NCI-H82 (cell line): ENCODE measurements at places on chromosomes 3 and 15.

GRCh38 chr15:59424616-59425015, 13.4 kb upstream of the FAM81A start:
- DNase-seq, result no peak

- DNase-seq, result no peak
Observed at GRCh38 chr15:65204236-65204930, 6.9 kb downstream of the CILP start.

DNA sequence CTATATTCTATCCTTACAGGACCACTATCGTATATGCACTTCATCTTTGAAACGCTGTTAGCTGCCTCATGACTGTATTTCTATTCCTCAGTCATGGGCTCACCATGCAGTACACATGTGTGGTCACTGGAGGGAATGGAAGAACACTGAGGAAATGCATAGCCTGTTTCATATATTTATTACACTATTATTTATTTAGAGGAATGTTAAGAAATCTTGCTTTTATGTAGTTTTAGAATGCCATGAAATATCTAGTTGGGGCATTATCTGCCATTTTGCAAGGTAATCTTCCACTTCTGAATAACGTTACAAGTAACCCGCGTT, 155.7 kb downstream of the IGF1R start:
- DNase-seq, result peak; percentile 14

GRCh38 chr3:37494216-37494615, 319.8 kb upstream of the LRRFIP2 start:
- DNase-seq, result no peak

DNA sequence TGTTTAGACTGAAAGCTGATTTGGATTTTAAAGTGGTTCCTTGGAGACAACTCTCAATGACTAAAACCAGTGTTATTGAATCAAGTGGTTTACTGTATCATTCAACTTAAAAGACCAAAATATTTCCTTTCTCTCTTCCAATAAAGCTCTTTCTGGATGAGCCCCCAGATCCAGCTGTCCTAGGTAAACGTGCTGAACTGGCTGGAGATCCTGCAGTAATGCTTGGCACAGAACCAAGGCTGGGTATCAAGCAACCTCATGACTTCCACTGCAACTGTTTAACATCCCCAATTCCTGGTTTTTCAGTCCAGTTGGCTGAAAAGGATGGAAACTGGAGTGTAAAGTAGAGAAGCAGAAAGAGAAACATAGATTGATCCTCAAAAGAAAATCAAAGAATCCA, 28.9 kb downstream of the SEC22C start:
- no peak for DNase-seq

DNA sequence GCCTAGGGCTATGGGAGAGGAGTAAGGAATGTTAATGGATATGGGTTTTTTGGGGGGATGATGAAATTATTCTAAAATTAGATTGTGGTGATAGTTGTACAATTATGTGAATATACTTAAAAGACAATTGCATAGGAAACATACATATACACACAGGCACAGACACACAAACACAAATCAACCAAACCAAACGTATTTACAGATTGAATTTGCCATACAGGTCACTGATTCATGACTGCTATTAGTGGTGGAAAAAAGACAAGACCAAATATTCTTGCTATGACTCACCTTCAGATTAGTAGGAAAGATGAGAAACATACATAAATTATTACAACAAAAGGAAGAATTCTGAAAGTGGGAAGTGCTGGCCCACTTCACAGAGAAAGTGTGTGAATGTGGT, 85.3 kb downstream of the C3orf38 start:
- DNase-seq, result no peak

DNA sequence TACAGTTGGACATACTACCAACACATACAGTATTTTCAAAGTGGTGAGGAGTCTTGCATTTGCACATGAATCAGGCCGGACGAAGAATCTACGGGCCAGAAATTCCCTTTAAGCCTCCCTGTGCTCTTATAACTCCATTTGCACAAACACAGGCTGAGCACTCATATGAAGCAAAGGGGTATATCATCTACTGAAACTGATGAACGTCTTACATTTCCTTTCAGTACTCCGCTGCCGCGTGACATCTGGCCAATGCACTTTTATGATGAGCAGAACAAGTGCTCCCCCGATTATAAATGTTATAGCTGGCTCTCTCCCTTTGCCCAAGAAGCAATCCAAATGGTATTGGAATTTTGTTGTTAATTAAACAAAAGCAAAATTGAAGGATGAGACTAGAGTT, 110.3 kb upstream of the ICE2 start:
- DNase-seq, result peak; percentile 57

DNA sequence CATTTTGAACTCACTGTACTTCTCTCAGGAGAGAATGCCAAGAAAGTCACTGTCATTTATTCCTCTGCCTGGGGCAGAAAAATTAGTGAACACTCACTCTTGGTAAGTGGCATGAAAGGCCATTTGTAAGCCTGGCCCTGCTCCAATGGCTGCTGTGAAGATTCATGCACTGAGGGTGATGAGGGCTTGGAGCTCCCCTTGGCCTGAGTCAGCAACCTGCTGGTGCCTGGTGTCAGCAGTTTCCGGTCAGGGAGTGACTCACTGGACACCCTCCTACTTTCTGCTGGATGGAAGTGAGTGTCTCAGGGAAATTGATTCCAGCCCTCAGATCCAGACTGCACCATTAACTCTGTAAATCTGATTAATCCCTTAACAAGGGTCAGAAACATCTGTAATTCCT, 37.6 kb downstream of the TRA2B start:
- no peak for DNase-seq

DNA sequence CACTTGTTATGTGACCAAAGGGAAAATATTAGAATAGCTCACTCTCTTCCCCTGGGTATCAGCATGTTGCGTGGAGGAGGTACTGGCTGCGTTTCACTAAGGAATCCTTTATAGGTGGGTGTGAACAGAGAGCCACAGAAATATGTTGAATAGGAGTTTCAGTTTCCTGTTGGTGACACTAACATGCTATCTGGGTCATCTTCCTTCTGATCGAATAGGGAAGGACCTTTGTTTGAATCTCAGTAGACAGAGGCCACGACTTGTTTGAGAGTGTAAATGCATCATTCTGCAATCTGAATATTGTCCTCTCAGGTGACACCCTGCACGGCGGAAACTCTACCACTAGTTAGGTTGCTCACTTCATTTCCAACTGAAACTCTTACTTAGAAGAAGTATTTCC, 157.9 kb upstream of the SLC2A2 start:
- DNase-seq, result no peak

- DNase-seq, result no peak
Observed at GRCh38 chr15:69666921-69667811, 214.5 kb downstream of the RPLP1 start.

GRCh38 chr3:139633511-139633910, 44.3 kb downstream of the NMNAT3 start:
- no peak for DNase-seq

- DNase-seq, result no peak
Observed at GRCh38 chr3:46112296-46112695, 85.0 kb upstream of the XCR1 start.

GRCh38 chr3:113151461-113152031, 59.8 kb upstream of the BOC start:
- no peak for DNase-seq

GRCh38 chr3:103083848-103084631, 649.2 kb downstream of the ZPLD1 start:
- DNase-seq, result no peak

DNA sequence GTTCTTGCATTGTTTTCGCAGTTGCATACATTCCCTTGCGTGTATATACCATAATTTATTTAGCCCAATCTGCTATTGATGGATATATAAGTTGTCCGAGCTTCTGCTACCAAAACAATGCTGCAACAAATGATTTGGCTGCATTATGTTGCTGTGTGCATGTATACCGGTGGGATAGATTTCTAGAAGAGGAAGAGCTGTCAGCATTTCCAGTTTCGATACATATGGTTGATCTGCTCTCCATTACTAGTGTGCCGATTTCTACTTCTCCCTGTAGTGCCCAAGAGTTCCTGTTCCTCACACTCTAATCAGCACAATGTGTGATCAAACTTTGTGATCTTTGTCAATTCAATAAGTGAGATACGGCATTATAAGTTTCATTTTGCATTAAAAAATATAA, 92.8 kb upstream of the NMNAT3 start:
- no peak for DNase-seq

DNA sequence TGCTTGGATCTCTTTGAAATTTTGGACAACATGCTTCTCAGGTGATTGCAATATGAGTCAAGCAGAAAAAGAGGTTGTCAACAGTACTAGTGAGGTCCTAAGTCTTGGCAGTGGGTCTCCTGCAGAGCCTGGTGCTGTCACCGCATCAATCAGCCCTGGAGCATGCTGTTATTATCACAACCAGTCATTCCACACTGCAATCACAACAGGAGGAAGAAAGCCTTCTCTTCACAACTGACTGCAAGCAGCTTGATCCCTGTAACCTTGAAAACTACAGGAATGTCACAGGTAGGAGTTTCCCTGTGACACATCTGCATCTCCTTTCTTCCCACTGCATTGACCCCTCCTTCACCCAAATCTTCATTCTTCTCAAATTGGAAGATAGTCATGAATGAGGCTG, 451.1 kb upstream of the ATP11B start:
- no peak for DNase-seq

GRCh38 chr15:25439369-25439836, 579 bp upstream of the UBE3A start:
- peak; percentile 57 for DNase-seq

DNA sequence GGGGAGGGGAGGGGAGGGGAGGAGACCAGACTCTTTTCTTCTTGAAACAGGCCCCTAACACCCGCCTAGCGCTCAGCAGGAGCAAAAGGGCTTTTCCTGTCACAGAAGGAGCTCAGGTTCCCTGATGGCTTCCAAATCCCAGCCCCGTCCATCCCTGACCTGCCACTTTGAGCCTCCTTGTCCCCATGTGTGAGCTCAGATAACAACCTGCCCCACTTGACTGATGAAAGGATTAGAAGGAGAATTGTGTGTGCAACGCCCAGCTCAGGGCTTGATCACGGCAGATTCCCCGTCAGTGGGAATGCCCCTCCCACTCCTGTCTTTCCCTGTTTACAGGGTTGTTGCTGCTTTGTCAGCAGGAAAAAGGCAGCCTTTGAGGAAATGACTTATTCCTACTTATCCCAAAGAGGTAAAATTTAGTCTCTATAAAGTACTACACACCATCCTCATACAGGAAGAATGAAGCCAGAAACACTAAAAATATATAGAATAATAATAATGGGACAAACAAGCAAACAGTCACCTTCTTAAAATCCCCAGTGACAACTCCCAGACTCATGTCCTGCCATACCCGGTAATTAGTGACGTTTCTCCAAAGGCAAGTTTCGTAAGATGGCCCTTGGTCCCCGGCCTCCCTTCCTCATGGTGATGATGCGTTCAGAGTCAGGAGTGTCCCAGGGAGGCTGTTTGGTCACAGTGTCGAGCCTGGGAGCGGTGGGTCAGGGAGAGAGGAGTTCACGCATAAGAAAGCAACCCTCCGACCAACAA, 6.1 kb upstream of the LRRC15 start:
- DNase-seq, result peak; percentile 94

DNA sequence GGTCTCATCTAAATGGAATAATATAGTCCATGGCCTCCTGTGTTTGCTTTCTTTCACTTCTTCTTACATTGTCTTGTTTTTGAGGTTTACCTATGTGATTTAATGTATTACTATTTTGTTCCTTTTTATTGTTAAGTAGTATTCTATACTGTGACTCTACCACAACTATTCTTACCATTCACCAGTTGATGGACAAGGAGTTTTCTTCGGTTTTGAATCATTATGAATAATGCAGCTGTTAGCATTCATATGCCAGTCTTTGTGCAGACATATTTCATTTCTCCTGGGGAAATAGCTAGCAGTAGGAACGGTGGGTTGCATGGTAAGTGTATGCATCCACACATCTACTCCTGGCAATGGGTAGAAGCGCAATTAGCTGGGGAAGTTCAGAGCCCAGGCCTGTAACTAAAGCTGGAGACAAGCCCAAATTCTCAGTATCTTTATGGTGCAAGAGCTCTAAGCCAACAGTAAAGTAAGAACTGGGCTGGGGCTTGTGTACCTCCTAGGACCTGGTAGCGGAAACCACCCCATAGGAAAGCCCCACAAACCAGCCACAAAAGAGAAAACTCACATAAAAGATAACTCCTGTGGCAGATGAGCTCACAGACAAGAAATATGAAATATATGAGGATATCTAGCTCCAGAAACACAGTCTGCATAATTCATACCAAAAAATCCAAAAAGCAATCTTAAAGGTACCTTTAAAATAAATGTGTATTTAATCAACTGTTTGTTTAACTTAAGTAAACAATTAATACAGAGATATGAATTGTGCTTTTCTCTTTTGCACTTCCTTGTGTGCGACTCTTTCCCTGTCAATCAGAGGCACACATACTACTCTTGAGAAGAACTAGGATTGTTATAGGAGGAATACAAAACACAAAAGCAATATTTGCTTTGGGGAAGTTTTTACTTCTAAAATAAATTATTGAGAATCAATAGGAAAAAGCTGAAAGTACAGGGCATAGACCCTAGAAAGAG, 2.7 kb upstream of the CSTA start:
- DNase-seq, result no peak

GRCh38 chr15:89132611-89133507, 44.6 kb downstream of the ABHD2 start:
- no peak for DNase-seq

DNA sequence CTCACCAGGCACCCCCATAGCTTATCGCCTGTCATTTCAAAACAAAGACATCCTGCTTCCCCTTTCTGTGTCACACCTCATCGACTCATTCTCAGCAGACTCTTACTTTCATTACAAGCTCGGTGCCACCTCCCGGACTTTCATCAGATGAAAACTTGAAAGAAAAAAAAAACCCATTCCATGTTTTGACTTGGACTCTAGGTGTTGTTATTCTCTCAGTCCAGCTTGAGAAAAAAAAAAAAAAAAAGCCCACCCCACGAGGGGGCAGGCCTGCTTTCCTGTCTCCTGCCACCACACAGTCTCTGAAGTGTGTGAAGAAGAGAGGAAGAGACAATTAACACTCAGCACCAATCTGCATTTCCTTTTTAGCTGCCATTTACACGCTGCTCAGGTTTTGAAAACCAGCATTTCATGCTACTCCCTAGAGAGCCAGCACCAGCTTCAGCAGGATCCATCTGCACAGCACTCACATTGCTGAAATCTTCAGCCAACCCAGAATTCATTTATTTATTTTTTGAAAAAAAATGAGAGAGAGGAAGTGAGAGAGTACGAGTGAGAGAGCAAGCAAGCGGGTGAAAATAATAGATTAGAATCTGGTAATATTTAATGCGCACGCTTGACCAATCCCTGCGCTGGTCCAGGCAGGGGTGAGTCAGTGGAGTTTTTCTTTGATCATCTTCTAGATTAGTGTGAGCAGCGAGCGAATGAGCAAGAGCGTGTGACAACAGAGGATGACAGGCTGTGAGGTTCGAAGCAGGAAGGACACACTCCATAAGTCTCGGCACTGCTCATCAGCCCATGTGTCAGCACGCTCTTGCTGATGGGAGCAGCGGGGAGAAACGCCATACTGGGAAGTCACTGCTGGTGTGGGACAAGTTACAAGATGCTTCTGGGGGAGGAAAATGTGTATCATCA, 23.5 kb downstream of the ZNF80 start:
- peak; percentile 30 for DNase-seq

- DNase-seq, result peak; percentile 15
Observed at GRCh38 chr3:131804565-131805133, 230.2 kb downstream of the CPNE4 start.
